ENCODE measurements at places on chromosomes 4 and X.

DNA sequence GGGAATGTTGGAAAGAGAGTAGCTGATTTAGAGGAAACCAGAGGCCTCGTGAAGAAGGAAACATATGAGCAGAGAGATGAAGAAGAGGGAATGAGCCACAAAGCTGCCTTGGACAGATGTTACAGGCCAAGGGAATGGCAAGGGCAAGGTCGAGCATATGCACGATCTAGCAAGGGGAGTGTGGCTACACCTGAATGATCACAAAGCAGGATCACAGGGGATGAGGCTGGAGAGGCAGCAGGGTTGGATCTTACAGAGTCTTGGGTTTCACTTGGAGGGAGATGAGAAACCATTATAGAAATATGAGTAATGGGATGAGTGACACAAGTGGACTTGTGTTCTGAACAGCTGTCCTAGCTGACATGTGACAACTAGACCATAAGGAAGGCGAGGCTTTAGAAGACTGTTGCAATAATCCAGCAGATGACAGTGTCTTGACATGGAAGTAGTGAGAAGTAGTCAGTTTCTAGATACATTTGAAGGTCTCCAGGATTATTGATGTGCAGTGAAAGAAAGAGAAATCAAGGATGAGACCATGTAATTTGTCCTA, 58.7 kb downstream of the RASGEF1B start:
- DNase-seq = no peak

GRCh38 chr4:163382178-163382869, 38.6 kb downstream of the NPY5R start:
- DNase-seq = no peak

DNA sequence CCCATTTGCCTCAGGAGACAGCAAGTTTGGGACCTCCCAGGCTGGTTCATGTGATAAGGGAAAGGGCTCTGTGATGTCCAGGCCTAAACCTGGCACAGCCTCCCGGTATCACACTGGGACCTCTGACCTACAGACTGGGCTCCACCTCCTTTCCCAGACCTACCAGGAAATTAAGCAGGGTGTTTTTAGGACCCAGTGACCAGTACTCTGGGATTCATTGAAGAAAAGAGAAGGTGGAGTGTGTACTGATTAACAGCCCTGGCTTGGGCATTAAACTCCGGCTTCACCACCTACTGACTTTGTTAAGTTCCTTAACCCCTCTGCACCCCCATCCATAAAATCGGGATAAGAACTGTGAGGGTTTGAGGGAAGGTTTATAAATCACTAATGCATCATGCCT, 28.6 kb downstream of the ASB9 start:
- no peak for DNase-seq

DNA sequence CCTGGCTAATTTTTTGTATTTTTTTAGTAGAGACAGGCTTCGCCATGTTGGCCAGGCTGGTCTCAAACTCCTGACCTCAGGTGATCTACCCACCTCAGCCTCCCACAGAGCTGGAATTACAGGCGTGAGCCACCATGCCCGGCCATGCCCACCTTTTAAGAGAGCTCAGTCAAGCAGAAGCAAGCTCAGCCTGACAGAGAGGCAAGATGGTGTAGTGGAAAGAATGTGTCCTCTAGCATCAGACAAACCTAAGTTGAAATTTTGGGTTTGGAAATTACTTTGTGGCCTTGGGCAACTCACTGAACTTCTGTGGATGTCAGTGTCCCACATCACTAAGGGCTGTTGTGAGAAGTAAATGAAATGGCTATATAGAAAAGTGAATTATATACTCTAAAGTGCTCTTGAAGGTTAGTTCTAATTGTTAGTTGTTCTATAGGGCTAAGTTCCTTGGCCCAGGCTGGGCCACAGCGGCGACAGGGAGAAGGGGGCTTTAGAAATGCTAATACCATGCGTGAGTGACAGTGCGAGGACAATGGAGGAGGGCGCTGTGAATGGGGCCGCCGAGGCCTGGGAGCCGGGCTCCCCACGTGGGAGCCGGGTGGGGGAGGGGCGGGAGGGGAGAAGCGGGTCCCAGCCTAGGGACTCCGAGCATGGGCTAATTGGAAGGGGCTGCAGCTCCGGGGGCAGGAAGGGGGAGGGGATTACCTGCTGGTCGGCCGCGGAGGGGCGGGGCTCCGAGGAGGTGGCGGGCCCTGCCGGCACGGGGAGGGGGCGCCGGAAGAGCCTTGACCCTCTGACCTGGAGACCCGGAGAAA, 15.6 kb downstream of the PJA1 start:
- no peak for DNase-seq

GRCh38 chr4:156390599-156391324, 437.1 kb upstream of the CTSO start:
- no peak for DNase-seq

DNA sequence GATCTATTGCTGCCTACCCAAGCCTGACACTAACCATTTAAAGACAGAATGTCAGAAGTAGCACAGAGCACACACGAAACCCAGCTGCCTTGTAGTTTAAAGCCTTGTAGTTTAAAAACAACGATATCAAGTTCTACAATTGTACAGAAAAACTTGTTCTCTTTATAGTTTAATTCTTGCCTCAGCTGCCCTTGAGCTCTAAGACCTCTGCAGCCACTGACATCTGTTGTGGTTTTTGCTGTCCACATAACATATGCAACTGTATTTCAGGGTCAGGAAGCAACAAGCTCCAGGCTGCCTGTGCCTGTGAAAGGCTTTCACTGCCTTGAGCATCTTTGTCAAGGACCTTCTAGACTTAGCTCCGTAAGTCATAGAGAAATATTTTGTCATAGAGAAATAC, 227.2 kb downstream of the SPCS3 start:
- DNase-seq = no peak

DNA sequence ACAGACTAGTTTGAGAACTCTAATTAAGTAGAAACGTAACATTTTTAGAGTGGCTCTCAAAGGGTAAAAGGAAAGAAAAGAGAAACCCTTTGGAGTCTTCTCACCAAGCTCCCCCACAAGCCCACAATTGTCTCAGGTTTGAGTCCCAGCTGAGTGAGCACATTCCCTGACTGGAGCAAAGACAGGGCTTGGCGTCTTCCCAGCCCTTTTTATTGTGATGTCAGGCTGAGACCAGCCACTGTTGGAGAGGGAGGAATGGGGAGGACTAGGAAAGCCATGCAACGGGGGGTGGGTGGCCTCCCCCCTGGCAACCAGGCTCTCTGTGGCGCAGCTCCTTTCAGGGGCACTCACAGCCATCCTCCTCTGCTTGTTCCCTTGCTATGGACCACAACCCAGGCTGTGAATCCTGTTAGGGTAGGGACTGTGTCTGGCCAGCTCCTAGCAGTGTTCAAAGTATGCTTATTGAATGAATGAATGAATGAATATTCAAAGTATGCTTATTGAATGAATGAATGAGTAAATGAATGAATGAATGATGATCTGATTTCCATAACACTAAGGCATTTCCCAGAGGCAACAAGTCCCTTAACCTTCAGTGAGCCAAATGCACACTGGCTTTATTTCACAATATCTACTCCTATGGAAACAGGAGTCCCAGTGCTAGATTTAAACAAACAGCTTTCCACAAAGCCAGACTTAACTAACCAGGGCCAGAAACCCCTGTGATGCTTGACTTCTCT, 413.3 kb downstream of the MID1IP1 start:
- no peak for DNase-seq

- DNase-seq = no peak
These were observed 21.1 kb downstream of the AIFM1 start for GRCh38 chrX:130144509-130144908.

DNA sequence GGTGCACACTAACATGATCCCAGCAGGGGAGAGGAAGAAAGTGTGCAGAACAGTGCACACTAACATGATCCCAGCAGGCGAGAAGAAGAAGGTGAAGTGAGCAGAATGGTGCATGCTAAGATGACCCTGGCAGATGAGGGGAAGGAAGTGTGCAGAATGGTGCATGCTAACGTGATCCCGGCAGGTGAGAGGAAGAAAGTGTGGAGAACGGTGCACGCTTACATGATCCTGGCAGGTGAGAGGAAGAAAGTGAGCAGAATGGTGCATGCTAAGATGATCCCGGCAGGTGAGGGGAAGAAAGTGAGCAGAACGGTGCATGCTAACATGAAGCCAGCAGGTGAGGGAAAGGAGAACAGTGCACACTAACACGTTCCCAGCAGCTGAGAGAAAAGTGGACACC, 83.7 kb downstream of the ACOX3 start:
- no peak for DNase-seq

DNA sequence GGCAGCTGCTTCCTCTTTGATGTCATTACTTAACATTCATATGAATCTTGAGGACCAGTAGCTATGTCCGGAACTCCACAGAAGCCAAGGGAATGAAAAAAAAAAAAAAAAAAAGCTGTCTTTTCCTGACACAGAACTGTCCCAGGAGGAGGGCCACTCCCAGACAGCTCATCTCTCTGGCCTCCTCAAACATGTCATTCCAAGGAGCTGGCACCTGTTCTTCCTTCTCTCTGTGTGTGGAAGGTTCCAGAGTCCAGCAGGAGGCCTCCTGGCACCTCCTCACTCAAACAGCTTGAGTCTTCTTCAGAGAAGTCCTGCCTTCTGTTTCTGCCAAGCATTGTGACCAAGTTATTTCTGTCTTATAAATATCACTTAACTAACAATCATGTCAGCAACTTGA, 458.5 kb downstream of the AFF2 start:
- no peak for DNase-seq

GRCh38 chr4:141971869-141972268, 335.5 kb downstream of the IL15 start:
- no peak for DNase-seq

DNA sequence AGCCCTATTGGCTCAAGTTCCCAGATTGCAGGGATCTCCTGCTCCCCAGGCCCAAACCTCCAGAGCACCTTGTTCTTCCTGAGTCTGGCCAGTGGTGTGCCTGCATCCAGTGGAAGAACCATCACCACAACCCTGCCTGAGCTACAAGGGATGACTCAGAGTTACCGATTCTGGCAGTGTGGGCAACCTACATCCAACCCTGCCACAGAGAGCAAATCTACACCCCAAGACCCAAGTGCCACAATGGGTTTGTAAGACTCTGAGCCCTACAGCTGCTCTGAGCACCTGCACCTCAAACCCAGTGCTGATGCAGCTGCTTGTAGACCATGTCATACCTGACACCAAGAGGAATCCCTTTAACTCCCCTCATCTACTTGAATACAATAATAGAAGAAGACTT, 110.0 kb downstream of the SOWAHB start:
- DNase-seq = no peak

GRCh38 chr4:17587094-17587822, 10.3 kb downstream of the LAP3 start:
- no peak for DNase-seq

DNA sequence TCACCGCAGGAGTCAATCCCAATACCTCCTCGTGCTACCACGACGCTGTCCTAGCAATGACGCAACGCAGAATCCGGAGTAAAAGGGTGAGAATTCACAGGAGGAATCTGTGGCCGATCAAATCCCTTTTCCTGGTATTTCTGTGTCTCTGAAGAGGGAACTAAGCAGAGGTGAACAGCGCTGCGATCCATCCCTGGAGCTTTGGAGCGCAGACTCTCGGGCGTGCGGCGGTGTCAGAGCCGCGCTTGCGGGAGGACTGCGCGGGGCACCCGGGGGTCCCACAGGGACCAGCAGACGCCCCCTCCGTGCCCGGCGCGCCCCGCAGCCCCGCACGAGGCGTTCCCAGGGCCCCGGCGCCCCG, 17.2 kb upstream of the ZNF718 start:
- no peak for DNase-seq

DNA sequence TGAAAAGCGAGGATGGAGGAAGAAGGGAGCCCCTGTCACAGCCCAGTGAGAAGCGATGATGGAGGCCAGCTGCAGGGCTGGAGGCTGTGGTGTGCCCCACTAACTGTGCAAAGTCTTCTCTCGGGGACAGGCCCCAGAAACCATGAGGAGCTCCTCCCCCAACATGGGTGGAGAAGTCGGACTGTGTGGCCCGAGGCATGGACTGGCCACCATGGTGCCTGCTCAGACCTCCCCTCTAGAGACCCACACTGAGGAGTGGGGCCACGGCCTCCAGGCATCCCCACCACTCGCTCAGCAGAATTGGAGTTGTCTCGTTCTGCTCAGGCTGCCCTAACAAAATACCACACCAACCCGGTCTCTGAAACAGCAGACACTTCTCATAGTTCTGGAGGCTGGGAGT, 12.2 kb upstream of the PDE6B start:
- no peak for DNase-seq

DNA sequence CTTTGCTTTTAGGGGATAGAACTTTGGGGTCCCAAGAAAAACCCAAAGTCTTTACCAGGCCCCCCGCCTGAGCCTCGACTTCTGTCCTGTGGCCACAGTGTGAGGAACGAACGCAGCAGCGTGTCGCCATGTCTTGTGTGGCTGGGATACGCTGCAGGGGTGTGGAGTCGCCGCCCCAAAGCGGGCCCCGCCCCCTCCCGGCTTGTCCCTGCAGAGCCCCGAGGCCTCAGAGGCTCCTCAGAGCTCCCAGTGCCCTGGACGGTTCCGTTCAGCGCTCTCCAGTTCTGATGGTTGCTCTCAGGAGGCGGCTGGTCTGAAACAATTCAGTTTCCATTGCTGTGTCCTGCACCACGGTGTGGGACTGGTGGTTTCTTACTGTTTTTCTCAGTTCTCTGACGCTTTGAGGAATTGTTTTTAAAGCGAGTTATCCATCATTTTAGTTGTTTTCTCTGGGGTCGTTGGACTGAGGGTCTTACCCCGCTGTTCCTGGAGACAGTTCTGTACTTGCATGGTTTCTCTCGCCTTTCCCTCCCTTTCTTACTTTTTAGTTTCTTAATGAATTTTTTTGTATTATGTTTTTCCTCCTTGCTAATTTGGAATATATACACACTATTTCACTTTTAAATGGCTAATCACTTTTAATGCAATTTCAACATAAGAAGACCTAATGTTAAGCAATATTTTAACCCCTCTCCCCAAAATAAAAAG, 1.6 kb upstream of the IDUA start:
- no peak for DNase-seq

GRCh38 chrX:111270339-111270738, at the start of gene CAPN6:
Gene CAPN6 (minus strand): TSS chrX:111270483. CDS start chrX:111263936, 6,547 bp downstream.
- no peak for DNase-seq

GRCh38 chr4:23882976-23883531, 6.8 kb downstream of the PPARGC1A start:
- no peak for DNase-seq

DNA sequence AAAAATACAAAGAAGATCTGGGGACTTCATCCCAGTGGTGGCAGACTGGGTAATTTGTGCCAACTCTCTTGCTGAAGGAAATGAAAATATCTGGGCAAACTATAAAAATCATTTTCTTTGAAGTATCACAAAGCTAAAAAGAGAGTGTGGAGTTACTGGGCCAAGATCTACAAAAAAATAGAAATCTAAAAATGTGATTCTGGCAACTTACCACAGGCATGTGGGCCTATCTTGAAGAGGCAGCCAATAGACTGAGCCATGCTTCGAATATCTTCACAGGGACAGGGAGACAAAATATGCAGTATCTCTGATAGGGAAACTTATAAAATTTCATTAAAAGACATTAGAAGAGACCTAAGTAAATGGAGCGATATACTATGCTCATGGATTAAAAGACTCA, 168.8 kb downstream of the RCHY1 start:
- no peak for DNase-seq

DNA sequence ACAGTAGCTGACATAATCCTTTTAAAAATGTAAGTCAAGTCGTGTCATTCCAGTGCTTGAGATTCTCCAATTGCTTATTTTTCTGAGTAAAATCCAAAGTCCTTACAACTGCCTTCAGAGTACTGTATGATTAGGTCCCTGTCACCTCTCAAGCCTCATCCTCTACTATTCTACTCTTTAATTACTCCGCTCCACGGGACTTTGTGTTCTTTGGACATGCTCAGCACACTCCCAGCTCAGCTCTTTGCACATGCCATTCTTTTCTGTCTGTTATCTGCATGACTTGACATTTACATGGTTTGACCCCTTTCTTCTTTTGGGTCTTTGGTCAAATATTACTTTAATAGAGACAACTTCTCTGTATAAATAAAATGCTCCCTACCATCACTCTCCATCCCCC, 15.1 kb downstream of the FAM47E start:
- no peak for DNase-seq
